Fibroblast of skin of right biceps (primary cell): ENCODE measurements at places on chromosomes 7 and 10.

GRCh38 chr10:101932183-101932582 is 88.6 kb upstream of the KCNIP2 start:
- DNase-seq = no peak

DNA sequence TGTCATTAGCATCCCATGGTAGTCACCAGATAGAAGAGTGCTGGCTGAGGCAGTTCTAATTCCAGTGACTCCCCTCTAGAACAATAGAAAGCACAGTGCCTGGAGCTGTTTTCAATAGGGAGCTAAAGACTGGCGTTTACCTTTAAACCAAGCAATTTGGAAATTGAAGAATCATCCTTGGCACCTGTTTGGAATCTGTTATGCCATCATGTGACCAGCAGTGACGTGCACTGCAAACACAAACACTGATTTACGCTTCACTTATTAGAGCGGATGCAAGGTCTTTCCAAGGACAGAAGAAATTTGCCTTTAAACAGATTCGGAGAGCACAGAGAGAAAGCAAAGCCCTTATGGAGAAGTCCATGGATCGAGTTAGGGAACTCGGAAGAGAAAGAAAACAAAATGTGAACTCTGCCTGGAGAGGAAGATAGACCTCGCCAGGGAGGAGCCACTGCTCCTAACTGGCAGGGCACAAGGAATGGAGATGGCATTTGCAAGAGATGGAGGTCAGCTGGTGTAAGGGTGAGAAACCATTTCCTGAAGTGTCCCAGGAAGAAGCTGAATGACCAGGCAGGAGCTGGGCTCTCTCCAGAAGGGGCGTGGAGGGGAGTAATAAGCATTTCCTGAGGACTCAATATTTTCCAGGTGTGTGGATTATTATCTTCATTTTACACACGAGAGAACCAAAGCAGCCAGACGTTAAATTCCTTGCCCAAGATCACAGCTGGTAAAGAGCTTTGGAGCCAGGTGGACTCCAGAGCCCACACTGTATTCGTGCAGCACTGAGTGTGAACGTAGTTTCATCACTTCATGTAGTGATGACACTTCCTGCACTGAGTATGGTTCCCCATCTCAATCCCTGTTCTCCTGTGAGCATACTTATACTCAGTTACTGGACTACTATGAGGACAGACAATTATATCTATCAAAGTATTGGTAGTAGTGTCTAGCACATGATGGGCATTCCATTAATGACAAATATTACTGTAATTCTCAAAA is 97.7 kb downstream of the CUBN start:
- DNase-seq = no peak

DNA sequence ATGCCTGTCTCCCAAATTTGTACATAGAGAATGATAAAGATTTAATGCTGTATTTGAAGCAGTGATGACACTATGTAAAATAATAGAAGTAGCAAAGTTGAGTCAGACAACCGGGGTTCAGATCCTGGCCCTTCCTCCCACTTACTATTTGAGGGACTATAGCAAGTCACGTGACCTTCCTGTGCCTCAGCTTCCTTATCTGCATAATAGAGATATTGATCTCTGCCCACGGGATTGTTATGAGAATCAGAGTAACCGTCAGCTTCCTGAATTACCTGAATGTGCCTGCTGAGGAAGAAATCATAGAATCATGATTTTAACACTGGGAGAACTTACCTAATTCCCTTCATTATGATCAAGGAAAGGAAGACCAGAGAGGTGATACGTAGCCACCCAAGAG is 26.9 kb downstream of the CASP7 start:
- no peak for DNase-seq

GRCh38 chr7:8391353-8392062 is 41.9 kb upstream of the NXPH1 start:
- no peak for DNase-seq

GRCh38 chr7:8185926-8186683 is 75.9 kb downstream of the ICA1 start:
- DNase-seq = no peak

- no peak for DNase-seq
Measured at GRCh38 chr7:32494946-32495297, 367 bp upstream of the AVL9 start.

DNA sequence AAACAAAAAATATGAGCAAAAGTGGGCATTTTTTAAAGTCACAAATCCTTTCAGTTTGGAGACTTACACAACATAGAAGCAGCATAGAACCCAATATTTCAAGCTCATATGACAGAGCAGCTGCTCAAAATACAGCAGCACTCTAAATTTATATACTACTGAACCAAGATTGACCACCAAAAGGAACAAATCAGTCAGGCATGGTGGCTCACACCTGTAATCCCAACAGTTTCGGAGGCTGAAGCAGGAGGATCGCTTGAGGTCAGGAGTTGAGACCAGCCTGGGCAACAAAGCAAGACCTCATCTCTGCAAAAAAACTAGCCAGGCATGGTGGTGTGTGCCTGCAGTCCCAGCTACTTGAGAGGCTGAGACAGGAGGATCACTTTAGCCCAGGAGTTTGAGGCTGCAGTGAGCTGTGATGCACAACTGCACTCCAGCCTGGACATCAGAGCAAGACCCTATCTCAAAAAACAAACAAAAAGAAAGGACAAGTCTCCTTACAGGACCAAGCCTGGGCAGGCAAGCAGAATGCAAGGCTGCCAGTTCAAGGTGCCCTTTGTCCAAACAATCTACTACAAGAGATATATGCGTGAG is 40.0 kb downstream of the PARD3 start:
- no peak for DNase-seq

- DNase-seq = no peak
Measured at GRCh38 chr10:36202881-36203280, 560.8 kb upstream of the FZD8 start.

DNA sequence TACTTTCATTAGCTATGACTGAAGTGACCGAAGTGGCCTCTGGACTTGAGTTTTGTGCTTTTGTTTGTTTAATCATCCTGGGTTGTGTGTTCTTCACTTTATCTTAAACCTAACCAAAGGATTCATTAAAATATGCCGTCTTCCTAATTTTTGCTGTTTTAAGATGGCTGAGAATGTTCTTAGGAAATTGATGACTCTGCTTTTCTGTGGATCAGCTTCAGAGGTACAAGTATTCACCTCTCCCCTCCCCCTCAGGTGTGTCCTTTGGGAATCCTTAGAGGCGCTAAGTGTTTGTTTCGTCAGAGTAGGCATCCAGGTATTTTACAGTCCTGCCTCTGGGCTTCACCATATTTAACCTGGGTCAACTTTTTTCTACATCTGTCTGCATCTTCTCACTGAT is 1.1 kb downstream of the CCDC126 start:
- no peak for DNase-seq
